Amygdala (tissue), 56 donors: ENCODE measurements at places on chromosomes 5 and 9.

GRCh38 chr5:79209505-79209904, 26.4 kb upstream of the JMY start:
- no peak for DNase-seq

GRCh38 chr9:38422555-38423260, 1.5 kb downstream of the IGFBPL1 start:
- no peak for DNase-seq

DNA sequence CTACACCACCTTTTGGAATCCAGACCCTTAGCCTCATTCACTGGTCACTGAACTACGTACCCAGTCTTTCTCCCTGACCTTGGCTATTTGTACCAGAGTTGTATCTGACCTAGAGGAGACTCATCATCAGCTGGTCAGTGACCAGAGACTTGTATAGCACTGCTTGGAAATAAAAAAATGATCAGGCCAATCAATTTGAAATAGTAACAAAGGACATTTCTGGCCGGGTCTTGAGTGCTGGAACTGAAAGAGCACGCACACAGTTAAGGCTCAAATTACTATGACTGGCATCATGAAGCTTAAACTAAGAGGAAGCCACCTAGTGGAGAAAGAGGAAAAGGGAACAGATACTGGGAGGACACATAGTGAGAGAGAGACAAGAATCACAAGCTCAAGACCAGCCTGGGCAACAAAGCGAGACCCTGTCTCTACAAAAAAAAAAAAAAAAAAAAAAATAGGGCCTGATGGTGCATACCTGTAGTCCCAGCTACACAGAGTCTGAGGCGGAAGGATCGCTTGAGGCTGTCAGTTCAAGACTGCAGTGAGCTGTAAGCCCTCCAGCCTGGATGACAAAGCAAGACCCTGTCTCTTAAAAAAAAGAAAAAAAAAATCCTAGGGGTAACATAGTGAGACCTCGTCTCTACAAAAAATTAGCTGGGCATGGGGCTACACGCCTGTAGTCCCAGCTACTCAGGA, 12.8 kb upstream of the SRP19 start:
- no peak for DNase-seq

GRCh38 chr9:71741926-71742648, 26.2 kb downstream of the CEMIP2 start:
- no peak for DNase-seq
